Amniotic stem cell (primary cell): ENCODE measurements at places on chromosomes 12 and 14.

DNA sequence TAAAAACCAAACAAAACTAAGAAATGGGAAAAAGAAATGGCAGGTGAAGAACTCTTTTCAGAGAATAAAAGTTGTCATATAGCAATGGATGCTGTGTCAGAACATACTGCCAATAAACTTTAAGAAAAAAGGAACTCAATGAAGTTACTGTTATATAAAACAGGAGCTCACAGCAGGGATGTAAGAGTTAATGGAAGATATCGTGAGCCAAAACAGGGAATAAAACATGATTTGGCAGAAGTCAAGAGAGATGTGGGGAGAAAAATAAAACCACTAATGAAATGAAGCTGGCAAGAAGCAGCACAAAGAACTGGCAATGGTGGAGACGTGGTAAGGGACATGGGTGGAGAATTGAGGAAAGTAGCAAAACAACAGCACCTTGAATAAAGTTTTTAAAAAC is 61.0 kb downstream of the TAOK3 start:
- no peak for DNase-seq

- DNase-seq: no peak
Measured at GRCh38 chr12:46499226-46499625, 126.7 kb upstream of the SLC38A2 start.

GRCh38 chr12:114851981-114852380 is 168.0 kb upstream of the TBX3 start:
- DNase-seq: no peak

DNA sequence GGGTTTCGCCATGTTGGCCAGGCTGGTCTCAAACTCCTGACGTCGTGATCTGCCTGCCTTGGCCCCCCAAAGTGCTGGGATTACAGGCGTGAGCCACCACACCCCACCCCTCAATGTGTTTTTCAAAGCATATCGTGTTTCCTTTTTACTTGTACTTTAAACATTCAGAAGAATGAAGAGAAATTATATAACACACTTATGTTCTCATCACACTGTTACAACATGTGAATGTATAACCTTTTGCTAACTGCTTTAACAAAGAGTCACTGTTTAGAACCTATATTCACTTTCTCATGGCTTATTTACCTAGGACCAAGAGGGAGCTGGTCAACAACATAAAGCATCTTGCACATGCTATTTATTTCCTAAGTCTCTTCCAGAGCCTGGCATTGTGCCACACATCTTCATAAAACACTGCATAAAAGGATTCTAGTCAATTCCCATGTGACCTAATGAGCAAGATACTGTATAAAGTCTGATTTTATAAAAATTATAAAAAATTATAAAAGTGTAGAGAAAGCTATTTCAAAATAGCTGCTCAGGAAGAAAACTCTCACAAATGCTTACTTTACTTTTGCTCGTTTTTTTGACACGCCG is 16.0 kb upstream of the ACTR6 start:
- DNase-seq: no peak

- DNase-seq: peak; percentile 18
Measured at GRCh38 chr14:56342494-56342942, 224.3 kb downstream of the PELI2 start.

DNA sequence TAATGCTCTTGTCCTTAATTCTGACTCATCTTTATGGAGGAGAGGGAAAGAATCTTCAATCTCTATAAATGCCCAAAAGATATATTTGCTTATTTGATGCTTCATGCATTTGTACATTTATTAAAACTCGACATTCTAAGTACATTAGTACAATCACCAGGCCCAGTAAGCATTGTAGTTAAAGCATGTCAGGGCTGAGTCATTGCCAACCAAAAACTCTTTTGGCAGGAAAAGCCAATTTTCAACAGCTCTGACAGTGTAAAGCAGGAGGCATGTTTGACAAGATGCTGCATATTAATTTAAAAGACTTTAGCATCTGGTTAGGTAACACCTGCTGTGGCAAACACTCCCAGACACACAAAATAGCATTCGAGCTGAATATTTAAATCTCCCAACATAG is 290.9 kb downstream of the PPFIA2 start:
- no peak for DNase-seq

DNA sequence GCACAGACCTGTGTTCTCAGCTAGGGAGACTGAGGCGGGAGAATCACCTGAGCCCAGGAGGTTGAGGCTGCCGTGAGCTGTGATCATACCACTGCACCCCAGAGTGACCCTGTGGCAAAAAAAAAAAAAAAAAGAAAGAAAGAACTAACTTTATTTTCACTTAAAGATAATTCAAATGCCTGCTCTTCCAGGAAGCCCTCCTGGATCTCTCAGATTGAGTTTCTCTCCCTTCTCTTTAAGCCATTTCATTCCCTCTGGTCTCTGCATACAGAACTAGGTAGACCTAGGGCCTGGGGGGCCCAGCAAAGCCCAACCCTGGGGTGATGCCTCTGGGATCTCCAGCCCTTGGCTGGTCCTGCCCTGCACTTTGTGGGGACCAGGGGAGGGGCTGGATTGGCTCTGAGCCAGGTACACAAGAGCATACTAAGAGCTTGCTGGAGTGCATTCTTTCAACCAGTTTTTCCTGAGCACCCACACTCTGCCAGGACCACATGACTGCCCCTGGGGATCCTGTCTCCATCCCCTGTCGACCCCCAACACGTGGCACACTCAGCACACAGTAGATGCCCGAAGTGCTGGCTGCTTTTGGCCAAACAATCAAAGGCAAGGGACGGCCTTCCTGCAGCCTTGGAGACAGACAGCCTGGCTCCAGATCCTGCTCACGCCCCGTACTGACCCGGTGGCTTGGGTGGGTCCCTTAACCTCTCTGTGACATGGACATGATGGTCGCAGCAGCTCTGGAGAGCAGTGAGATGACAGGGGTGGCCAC is 52.7 kb downstream of the CYP46A1 start:
- no peak for DNase-seq

- DNase-seq: no peak
Measured at GRCh38 chr12:47814539-47815170, 5.0 kb downstream of the HDAC7 start.

GRCh38 chr12:16165506-16165905 is 112.0 kb downstream of the SLC15A5 start:
- DNase-seq: no peak

- DNase-seq: no peak
Measured at GRCh38 chr12:2317772-2318171, 265.0 kb downstream of the CACNA1C start.

DNA sequence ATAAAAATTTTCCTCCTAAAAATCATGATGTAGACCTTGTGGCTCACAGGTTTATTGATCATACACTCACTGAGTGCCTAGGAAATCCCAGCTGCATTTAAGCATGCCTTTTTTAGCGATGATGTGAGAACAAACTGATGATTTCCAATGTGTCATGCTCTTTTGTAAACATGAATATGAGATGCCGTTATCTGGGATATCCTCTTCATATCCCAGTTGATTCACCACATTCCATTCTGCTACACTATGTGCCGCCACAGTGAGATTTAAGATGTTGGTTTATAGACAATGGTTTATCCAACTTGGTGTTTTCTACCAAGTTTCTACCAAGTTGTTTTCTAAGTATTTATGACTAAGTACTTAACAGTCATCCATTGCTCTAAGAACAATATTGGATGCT is 5.2 kb downstream of the OR4E1 start:
- DNase-seq: no peak

GRCh38 chr12:97552410-97553121 is 90.0 kb downstream of the RMST start:
- DNase-seq: no peak

DNA sequence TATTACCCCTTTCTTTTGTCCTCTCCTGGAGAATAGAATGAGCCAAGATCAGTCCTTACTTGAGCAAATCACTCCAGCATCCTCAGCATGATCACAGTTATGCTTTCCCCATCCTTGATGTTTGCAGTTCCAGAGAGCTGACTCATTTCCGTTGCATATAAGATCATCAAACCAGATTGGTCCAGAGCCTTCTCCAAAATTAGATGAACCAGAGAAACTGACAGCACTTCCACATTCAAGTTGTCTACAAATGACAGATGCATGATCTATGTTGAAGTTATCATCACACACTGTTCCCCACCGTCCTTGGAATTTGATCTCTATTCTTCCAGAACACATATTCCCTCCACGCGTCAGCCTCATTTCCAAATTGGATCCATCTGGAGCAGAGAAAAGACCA is 4.8 kb downstream of the CD163 start:
- peak; percentile 62 for DNase-seq

DNA sequence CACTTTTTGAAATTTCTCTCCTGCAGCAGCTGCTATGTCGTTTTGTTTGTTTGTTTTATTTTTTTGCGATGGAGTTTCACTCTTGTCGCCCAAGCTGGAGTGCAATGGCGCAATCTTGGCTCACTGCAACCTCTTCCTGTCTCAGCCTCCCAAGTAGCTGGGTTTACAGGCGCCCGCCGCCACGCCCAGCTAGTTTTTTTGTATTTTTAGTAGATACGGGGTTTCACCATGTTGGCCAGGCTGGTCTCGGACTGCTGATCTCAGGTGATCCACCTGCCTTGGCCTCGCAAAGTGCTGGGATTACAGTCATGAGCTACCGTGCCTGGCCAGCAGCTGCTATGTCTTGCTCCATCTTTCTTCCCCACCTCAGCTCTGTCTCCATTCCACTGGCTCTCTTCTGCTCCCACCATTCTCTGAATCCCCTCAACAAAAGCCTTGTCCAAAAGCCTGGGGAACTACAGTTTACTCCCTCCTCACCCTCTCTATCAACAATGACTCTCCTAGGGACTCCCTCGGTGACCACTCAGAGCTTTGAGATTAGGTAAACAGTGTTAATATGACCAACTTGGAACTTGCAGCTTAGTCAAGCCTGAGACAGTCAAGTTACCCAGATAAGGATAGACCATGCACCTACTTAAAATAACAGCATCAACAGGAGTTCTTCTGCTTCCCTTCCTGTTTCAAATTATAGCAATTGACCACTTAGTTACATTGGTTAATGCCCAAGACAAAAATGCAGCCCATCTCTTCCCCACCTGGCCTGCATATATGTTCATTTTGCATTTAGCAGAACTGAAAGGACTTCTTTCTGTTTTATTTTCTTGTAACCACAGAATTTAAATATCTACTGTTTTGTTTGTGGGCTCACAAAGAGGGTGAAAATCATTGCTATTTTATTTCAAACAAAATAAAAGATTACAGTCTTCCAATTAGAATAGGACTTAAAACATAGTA is 189.0 kb upstream of the AMIGO2 start:
- no peak for DNase-seq

DNA sequence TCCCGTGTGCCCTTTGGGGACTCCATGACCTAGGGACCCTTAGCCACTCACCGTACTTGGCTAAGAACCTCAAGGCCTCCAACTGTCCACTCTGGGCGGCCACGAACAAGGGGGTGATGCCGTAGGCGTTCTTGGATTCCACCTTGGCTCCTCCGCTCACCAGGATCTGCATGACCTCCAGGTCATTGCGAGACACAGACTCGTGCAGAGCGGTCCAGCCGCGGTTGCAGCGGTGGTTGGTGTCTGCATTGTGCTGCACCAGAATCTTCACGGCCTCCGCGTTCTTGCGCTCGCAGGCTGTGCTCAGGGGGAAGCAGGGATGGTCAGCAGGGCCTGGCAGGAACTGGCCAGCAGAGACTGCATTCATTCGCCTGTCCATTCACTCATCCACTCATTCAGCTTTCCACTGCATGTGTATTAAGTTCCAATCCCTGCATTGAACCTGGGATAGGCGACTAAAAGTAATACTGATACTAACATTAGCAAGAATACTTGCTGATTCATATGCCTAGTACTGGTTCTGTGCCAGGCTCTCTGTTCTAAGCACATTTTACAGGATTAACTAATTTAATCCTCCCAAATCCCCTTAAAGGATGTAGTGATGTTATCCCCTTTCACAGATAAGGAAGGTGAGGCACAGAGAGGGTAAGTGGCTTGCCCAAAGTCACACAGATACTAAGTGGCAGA is 23.9 kb downstream of the FAM181A start:
- no peak for DNase-seq

- DNase-seq: no peak
Measured at GRCh38 chr12:110733900-110734299, 8.8 kb downstream of the PPP1CC start.

- peak; percentile 25 for DNase-seq
Measured at GRCh38 chr12:188910-189621, 24.9 kb downstream of the SLC6A12 start.

DNA sequence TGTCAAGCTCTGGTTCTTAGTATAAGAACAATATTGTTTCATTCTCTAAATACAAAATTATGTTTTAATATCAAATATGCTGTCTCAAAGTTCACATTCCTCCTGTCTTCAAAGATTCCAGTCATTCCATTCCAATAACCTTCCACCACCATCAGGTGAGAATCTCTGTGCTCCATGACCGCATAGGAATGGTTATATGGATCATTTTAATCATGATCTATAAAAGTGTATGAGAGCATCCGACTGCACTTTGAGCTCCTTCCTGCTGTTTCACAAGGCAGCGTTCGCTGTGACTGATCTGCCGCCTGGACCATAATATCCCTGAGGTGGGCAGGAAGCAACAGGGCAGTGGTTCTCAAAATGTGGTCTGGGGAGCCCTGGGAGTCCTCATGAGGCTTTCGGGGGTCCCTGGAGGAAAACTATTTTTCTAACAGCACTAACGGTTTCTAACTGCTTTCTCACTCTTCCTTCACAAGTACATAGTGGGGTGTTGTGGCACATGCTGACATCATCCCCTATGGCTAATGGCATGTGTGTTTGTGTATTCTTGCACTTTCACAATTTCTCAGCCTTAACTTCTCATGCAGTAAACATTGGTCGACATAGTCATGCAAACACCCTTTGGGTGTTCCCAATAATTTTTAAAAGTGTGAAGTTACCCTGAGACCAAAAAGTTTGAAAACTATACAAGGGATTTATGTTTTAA is 137.4 kb downstream of the ANO2 start:
- no peak for DNase-seq
